Cardiac septum (tissue), 1 donor: ENCODE measurements at places on chromosomes 1 and 21.

- no peak for DNase-seq
Observed at GRCh38 chr1:5526822-5527551, 465.2 kb downstream of the NPHP4 start.

DNA sequence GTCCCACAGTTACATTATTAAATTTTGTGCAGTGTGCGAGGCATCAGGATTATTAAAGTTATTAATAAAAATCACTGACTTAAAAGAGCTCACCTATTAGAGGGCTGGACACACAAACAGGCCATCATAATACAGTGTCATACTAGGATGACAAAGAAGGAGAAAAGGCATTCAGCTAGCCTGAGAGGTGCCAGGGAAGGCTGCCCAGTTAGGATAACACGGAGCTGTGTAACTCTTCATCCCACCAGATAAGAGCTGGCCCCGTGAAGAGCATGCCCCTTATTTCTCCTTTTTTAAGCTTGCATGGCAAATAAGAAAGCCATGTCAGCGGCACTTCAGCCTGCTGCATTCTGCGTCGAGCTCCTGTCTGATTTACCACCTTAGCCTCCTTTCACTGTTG, 109.5 kb downstream of the KCNK1 start:
- DNase-seq: no peak

DNA sequence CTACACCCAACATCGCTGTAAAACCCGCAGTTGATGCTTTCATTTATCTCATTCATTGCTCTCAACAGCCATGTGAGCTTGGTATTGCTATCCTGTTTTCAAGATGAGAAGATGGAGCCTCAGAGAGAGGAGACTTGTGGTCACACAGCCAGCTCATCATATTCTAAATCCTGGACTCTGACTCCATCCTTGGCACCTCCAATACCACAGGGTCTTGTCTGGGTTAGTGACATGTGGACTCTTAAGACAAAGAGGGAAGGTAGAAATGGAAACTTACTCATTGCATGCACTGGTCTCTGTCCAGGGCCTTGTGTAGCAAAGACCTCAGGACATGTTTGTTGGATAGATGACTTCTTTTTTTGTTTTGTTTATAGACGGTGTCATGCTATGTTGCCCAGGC, 7.0 kb upstream of the RNF19B start:
- no peak for DNase-seq

- no peak for DNase-seq
Observed at GRCh38 chr1:109989506-109990301, 5.1 kb downstream of the AHCYL1 start.

DNA sequence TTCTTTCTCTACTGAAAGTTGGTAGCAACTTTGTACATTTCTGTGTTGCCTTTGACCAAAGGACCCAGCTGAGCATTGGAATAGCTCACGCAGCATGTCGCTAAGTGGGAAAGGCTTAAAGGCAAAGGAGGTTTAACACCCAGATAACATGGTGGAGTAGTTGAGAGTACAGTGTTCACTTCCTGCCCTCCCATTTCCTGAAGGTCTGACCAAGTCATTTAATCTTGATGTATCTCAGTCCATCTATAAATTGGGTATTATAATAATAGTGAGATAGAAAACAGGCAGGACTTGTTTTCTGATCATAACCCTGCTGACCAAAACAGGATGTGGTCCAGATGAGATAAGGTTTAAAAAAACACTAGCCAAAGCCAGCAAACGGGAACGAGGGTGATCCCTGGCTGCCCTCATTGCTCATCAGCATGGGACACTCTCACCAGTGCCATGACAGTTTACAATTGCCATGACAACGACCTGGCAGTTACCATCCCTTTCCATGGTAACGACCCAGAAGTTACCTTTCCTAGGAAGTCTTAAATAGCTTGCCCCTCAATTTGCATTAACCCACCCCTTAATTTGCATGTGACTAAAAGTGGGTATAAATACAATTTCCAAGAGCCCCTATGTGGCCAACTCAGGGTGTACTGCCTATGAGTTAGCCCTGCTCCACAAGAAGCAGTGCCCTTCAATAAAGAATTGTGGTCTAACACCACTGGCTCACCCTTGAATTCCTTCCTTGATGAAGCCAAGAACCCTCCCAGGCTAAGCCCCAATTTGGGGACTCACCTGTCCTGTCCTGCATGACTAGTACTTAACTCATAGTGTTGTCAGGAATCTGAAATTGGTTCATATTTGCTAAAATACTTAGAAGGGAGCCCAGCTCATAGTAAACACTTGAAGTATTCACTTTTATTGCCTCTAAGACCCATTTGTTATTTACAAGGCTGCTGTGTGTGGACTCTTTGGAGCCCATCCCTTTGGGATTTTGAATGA, 28.4 kb upstream of the FHAD1 start:
- DNase-seq: no peak

- no peak for DNase-seq
Observed at GRCh38 chr21:35232545-35233176, 183.6 kb upstream of the RUNX1 start.

- no peak for DNase-seq
Observed at GRCh38 chr21:22579741-22580140, 1581.5 kb downstream of the NCAM2 start.

DNA sequence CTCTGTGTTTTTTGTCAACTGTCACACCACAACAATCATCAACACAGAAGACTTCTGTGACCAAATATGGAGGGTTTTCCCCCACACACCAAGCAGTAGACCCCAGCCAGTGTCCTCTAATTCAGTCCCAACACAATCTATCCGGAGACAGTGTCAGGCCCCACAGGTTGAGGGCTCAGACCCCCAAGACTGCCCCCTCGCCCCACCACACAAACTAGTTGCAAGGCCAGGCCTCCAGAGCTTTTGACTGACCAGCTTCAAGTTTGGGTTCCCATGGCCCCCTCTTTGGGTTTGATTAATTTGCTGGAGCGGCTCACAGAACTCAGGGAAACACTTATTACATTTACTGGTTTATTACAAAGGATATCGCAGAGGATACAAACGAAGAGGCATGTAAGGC, 37.2 kb downstream of the NEK2 start:
- DNase-seq: peak; percentile 41

- DNase-seq: no peak
Observed at GRCh38 chr1:202086579-202087350, 36.0 kb upstream of the GPR37L1 start.

DNA sequence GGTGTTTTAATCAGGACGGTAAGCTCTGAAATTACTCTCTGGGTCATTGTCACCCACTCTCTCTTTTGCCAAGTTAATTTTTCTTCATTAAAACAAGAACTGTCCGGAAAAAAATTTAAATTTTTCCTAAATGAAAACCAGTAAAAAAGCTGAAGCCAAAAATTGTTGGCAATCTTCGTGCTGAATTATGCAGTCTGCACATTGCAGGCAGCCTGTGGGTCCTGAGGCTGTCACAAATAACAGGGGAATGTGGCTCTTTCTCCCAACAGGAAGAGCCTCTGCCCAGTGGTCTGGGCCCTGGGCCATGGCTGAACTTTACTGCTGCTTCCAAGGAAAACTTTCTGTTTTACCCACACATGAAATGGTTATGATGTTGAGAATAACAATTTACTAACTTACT, 153.9 kb upstream of the SPAG17 start:
- no peak for DNase-seq

- DNase-seq: peak; percentile 41
Observed at GRCh38 chr21:46095083-46095719, 2.7 kb upstream of the COL6A2 start.
